ENCODE measurements at places on chromosomes 7 and 10.

DNA sequence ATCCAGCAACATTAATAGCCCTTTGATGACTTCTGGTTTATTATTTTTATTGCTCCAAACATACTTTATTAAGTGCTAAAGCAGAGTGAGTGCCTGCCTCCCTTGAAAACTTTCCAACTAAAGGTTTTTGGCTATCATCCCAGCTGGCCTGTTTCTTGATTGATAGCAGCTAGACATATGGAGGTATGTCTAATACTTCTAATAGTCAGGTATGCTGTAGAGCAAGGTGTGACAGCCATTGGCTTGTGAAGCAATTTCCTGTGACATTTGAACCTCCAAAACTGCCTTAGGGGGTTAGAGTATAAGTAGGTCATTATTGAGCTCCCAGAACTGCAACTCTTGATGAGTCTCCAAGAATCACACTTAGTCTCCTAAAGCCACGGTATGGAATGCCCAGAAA, 55.8 kb downstream of the LOXL4 start:
- no peak for DNase-seq

DNA sequence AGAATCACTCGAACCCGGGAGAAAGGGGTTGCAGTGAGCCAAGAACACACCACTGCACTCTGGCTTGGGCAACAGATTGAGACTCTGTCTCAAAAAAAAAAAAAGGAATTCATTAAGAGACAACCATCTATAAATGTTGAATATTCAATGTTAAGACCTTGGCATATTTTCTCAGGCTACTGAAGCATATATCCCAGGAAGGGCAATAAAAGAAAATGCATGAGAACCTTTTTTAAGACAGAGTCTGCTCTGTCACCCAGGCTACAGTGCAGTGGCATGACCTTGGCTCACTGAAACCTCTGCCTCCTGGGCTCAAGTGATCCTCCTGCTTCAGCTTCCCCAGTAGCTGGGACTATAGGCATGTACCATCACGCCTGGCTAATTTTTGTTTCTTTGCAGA, 165.0 kb downstream of the JMJD1C start:
- no peak for DNase-seq

- no peak for DNase-seq
Measured at GRCh38 chr10:6019010-6019782, 41.9 kb upstream of the IL15RA start.

DNA sequence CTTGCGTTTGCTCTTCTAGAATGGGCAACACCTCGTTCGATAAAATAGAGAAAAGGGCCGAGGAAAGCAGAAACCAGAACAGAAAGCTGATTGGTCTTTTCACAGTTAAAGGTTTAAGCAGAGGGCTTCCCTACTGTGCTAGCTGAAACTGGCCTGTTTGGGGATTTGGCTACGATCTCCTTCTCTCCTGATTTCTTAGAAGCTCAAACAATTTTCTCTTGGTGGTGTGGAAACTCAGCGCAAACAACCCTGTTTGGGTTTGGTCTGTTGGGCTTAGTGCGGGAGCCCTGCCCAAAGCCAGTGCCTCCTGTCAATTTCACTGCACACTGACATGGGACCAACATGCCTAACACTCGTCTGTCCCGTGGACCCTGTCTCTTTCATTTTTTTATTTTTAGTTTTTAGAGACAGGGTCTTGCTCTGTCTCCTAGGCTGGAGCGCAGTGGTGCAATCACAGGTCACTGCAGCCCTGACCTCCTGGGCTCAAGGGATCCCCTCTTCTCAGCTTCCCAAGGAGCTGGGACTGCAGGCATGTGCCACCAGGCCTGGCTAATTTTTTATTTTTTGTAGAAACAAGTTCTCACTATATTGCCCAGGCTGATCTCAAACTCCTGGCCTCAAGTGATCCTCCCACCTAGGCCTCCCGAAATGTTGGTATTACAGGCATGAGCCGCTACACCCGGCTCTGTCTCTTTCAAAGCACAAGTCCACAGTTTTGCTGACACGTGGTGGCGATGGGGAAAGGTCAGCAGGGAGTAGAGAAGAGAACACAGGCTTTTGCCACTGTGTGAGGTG, 16.5 kb upstream of the BNIP3 start:
- no peak for DNase-seq

- no peak for DNase-seq
Measured at GRCh38 chr10:124045801-124046355, 47.5 kb downstream of the CHST15 start.
